ENCODE measurements at places on chromosomes 11 and 22.

GRCh38 chr11:59208956-59209355, 3.8 kb downstream of the MPEG1 start:
- DNase-seq: no peak

GRCh38 chr22:24101966-24102365, 79.3 kb upstream of the SUSD2 start:
- DNase-seq: no peak

- DNase-seq: no peak
These were observed 6.0 kb upstream of the RAB3IL1 start for GRCh38 chr11:61923166-61924063.

DNA sequence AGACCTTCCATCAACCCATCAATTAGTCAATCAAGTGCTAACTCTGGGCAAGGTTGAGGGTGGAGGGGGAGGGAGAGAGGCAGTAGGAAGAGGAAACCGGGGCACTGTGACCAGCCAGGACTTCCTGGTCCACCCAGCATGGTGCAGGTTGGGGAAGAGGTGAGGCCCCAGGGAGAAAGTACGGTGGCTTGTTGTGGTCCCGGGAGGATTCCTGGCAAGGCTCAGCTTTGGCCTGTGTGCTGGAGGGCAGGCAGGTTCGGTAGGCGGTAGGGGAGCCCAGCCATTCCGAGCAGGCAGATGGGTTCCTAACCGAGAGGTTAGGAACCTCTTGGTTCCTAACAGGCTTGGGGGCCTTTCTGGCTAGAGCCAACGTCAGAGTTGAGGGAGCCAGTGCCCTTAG, 10.8 kb downstream of the ST14 start:
- DNase-seq: no peak

DNA sequence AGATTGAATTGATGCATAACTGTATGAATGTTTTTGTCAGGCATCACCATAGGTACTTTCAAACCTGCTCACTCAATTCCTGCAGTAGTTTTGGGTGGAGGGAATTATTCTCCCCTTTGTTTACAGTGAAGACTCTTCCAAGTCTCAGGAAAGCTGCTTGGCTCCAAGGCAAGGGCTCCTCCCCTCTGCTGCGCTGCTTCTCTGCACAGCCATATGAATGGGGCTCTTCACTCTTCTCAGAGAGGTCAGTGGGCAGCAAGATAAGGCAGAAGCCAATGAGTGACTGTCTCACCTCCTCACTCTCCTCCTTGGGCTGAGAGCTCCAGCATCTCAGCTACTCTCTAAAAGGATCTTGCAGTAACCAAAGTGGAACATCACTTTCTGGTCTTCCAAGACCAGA, 165.7 kb upstream of the TTC12 start:
- DNase-seq: no peak

- no peak for DNase-seq
These were observed 60.6 kb upstream of the ARHGAP20 start for GRCh38 chr11:110772863-110773262.

GRCh38 chr11:130666781-130667251, 218.4 kb downstream of the ADAMTS15 start:
- DNase-seq: no peak

- no peak for DNase-seq
These were observed 5.5 kb downstream of the DCUN1D5 start for GRCh38 chr11:103086461-103086860.
